Adipose tissue (tissue), 3 donors: ENCODE measurements at places on chromosomes 16 and 17. TPM values are rescaled to one million over a fixed set of nuclear protein-coding genes. Genes with fewer than 3 reads are reported as not detected.

The KIF2B gene
- not detected for polyA plus RNA-seq

The TEKT5 gene
- not detected for polyA plus RNA-seq

The RTN4RL1 gene
- 8.7 TPM for polyA plus RNA-seq

The ABCA9 gene
- 23.9 TPM for polyA plus RNA-seq

The IGFBP4 gene
- 621 TPM for polyA plus RNA-seq

The NOD2 gene
- 1.2 TPM for polyA plus RNA-seq
